ENCODE measurements at places on chromosomes 12 and 14.

DNA sequence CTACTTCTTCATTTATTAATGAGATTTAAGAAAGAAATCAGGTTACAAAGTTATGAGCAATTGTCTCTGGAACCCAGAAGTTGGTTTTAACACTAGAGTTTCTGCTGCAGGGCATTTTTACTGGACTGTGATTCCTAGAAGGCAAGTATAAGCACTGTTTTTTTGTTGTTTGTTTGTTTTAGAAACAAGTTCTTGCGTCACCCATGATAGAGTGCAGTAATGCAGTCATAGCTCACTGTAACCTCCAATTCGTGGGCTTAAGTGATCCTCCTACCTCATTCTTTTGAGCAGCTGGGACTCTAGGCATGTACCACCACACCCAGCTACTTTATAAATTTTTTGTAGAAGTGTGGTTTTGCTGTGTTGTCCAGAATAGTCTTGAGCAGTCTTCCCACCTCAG, 25.6 kb downstream of the RAP1B start:
- DNase-seq = no peak

DNA sequence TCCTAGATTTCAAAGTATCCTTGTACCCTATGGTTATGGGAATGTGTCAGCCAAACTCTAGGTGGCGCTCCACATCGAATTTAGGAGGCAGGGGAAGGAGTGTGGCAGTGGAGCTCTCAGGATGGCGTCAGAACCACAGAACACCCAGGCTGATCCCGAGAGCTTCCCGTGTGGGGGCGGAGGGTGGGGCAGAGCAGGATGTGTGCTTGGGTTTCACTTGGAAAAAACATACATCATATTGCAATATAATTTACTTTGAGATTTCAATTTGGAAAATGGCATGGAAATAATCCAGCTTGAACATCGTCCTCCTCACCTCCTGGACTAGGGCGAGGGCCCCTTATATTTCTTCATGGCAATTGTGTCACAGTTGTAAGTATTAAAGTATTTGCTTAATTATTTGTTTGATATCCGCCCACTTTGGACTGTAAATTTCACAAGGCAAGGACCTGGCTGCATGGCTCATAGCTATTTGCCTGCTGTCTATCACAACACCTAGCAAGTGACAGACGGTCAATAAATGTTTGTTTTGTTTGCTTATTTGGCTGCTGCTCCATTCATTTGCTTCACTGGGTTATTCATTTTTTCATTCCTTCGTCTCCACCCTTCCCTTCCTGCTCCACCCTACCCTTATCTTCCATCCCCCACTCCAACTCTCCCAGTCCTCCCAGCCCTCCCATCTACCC, 221.5 kb upstream of the HMGA2 start:
- DNase-seq = peak; percentile 4

- DNase-seq = no peak
These were observed 17.7 kb upstream of the STXBP6 start for GRCh38 chr14:25067600-25067999.

GRCh38 chr14:31229009-31229408, 21.4 kb upstream of the HECTD1 start:
- no peak for DNase-seq

- no peak for DNase-seq
These were observed 11.3 kb downstream of the VASH1 start for GRCh38 chr14:76772300-76773187.

GRCh38 chr12:93913845-93914244, 234.5 kb upstream of the PLXNC1 start:
- DNase-seq = no peak

- no peak for DNase-seq
These were observed 877.0 kb upstream of the TMEM132C start for GRCh38 chr12:127389923-127390322.

GRCh38 chr14:30725763-30726162, 103.6 kb downstream of the SCFD1 start:
- DNase-seq = no peak

DNA sequence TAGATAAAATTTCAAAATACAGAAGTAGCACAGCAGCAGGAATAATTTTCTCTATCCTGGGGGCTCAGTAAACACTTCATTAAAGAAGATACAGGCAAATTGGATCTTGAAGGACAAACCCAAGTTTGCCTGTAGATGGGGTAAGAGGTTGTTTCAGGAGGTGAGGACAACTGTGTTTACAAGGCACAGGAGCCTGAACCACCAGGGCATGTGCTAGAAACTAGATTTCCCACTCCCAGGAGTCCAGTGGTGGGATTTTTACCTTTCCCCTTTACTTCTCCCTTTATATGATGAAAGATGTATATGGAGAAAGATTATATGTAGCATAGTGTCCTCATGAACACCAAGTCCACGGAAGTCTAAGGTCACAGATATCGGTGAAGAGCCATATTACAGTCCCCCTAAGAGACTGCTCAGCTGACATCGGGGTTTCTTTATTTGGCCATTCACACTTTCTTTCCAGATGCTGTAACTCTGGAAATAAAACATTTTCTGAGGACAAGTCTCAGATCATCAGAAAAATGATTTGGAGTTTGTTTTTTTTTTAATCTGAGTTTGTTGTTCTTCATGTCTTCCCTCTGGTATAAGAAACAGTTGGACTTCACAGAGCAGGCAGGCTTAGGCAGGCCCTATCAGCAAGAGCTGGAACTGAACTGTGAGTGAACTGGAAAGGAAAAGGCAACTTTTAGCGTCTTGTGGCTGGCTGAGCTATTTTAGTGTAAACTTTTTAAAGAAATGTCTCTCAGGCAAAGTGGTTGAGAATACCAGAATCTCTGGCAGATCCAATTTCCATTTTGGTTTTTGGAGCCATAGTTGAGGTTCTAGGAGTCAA, 8.0 kb upstream of the EVL start:
- no peak for DNase-seq

DNA sequence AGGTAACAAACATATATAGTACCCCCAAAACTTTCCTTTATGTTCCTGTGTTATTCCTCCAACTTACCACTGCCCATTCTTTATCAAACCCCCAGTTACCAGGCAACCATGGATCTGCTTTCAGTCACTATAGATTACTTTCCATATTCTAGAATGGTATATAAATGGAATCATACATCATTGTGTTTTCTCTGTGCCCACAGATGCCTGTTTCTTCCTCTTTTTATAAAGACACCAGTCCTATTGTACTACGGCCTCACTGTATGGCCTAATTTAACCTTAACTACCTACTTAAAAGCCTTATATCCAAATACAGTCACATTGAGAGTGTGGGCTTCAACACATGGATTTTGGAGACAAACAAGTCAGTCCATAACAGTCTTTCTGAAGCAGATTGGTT, 2.6 kb downstream of the TAS2R14 start:
- no peak for DNase-seq

DNA sequence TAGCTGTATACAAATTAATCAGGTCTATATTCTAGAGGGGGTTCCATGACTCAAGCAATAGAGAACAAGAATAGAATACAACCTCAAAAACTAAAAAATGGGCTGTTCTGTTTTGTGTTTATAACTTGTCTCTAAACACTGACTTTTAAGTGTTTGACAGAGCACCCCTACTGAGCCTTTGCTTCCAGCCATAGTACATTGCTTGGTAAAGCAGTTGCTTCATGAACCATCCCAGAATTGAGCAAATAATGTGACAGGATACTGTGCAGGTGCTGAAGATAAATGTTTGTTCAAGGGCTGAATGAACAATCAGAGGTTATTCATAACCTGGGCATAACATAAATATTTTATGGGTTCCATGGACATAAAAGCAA, 11.5 kb downstream of the SPTSSA start:
- no peak for DNase-seq

DNA sequence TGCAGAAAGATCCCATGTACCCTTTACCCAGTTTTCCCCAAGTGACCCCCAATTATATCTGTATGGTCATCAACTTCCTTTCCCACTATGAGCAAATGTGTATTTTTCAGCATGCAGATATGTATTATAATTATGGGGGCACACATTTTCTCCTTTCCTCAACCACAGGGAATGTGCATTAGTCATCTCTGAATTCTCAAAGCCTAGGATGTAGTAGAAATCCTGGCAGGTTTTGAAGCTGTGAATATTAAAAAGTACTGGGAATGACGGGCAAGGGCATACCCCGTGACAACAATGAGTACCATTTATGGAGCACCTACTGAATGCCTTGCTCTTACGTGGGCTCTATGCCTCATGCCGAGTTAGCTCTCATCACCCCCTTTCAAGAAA, 71.5 kb downstream of the VWF start:
- DNase-seq = no peak

GRCh38 chr14:99067927-99068326, 204.1 kb downstream of the BCL11B start:
- no peak for DNase-seq

DNA sequence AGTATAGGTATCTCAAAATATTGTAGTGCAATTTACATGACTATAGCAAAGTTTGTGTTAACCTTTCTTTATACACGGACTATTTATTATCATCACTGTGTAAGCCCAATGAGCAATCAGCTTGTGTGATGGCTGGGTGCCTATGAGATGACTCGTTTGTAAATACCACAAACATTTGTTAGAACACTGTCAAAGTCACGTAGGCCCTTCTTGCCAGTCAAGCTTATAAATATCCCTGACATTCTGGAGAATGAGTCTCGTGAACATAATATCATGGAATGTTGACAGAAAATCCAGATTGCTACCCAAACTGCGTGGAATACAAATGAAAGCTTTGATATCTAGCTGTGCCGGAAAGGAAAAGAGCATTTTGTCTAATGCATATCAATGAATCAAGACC, 648.3 kb upstream of the MDGA2 start:
- DNase-seq = no peak

GRCh38 chr12:107320929-107321631, 227.7 kb upstream of the CRY1 start:
- DNase-seq = peak; percentile 25

GRCh38 chr12:23290627-23291330, 658.7 kb downstream of the SOX5 start:
- DNase-seq = no peak

- no peak for DNase-seq
These were observed 1.3 kb downstream of the TAS2R30 start for GRCh38 chr12:11133162-11133561.

DNA sequence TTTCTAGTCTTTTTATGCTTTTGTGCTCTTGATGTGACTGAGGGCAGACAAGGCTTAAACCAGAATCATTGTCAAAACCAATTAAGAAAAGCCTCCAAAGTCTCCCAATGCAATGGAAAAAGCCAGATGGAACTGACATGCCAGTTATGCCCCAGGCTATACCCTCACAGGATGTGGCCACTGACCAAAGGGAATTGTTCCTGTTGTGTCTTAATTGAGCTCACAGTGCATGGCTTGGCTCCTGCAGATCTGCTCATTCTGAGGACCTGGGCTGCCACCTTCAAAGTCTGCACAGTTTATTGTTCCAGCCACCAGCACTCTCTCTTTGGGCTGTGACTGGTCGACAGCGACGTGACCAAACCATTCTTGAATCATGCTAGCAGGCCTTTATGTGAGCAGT, 17.1 kb upstream of the BICD1 start:
- DNase-seq = no peak

- no peak for DNase-seq
These were observed 54.4 kb downstream of the GPR137C start for GRCh38 chr14:52607061-52607460.

GRCh38 chr14:35337269-35338255, 45.4 kb downstream of the PSMA6 start:
- no peak for DNase-seq

DNA sequence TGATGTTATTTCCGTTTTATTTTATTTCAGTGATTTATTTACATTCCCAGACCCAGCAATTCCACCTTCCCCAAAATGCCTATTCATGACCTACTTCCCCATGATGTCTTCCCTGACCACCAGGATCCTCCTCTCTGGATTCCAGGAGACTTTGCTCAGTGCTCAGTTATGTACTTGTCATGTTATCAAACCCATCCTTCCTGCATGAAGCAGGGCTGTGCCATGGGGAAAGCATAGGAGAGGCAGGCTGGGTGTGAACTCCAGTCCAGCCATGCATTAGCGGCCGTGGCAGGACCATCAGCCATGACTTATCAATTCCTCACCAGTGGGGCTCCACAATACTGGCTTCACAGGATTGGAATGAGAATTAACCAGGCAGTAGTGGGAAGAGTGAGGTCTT, 57.8 kb downstream of the B4GALNT3 start:
- no peak for DNase-seq

- DNase-seq = peak; percentile 17
These were observed 28.9 kb upstream of the MAPKAPK5 start for GRCh38 chr12:111812881-111813741.

Data from stimulated activated CD4-positive, alpha-beta T cell treated with anti-CD3 and anti-CD28 coated beads, Interleukin-1b, Interleukin-23, amount 100 ng/mL, for 1 hour (primary cell).